HT-29 (cell line): ENCODE measurements at places on chromosomes 7 and 10. TPM values are rescaled to one million over a fixed set of nuclear protein-coding genes. Genes with fewer than 3 reads are reported as not detected.
A peak's percentile ranks its signal among the peaks of the same experiment; 100 is the strongest.

- no peak for DNase-seq
These were observed 6.2 kb upstream of the MRC1 start for GRCh38 chr10:17802976-17803375.

- DNase-seq, result no peak
These were observed 406.1 kb downstream of the MDFIC start for GRCh38 chr7:115328018-115328417.

Gene TMEM72
- total RNA-seq, result not detected in 2 replicates

- peak; percentile 39 for DNase-seq
These were observed 27.4 kb downstream of the UCMA start for GRCh38 chr10:13206546-13207443.

Gene OR2A42
- total RNA-seq, result not detected in 2 replicates

DNA sequence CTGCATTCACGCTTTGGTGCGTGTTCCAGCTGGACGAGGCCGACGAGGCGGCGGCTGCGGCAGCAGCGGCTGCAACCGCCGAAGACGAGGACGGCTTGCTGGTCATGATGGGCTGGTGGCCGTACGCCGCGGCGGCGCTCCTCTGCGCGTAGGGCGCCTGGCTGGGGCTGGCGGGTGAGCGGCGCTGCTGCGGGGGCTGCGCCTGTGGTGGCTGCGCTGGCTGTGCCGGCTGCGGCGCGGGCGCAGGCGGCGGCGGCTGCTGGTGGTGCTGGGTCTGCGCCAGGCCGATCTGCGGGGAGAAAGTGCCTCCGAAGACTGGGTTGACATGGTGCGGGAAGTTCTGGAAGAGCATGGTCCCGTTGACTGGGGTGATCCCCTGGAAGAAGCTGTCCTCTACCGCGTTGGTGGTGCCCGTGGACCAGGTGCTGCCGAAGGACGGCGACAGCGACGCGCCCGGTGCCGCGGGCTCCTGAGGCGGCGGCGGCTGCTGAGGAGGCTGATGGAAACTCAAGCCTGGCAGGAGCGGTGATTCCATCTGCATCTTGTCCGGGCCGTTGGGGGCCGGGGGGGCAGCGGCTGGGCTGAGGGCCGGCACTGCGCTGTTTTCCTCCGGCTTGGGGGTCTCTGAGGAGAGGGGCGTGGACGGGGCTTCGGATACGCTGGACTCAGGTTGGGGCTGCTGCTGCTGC lies 51.1 kb downstream of the CPEB3 start:
- DNase-seq, result peak; percentile 39

Gene HABP2
- not detected in 2 replicates for total RNA-seq

Gene MKX
- not detected in 2 replicates for total RNA-seq

Gene ABCC2
- total RNA-seq, result 0.55 and 2.5 TPM in 2 replicates

Gene FBXO24
- 0.29 and 0.36 TPM in 2 replicates for total RNA-seq

Gene PNLIP
- total RNA-seq, result not detected in 2 replicates
